ENCODE measurements at places on chromosomes 3 and 15.
A peak's percentile ranks its signal among the peaks of the same experiment; 100 is the strongest.

DNA sequence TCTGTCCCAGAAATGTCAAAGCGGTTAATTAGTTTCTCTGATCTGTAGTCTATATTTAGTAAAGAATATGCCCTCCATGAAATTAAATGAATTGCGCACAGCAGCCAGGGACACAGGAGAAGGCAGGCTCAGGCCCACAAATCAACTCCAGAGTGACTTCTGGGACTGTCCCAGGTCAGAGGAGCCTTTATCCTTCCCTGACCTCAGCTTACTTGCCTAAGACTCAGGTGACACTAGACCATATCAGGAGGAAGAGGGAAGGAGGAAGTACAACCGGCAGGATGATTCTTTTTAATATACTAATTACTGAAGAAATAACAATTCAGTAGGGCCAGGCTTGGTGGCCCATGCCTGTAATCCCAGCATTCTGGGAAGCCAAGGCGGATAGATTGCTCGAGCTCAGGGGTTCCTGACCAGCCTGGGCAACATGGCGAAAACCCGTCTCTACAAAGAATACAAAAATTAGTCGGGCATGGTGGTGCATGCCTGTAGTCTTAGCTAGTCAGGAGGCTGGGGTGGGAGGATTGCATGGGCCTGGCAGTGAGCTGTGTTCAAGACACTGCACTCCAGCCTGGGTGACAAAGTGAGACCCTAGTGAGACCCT is 1.8 kb upstream of the GPR15 start:
- no peak for DNase-seq

DNA sequence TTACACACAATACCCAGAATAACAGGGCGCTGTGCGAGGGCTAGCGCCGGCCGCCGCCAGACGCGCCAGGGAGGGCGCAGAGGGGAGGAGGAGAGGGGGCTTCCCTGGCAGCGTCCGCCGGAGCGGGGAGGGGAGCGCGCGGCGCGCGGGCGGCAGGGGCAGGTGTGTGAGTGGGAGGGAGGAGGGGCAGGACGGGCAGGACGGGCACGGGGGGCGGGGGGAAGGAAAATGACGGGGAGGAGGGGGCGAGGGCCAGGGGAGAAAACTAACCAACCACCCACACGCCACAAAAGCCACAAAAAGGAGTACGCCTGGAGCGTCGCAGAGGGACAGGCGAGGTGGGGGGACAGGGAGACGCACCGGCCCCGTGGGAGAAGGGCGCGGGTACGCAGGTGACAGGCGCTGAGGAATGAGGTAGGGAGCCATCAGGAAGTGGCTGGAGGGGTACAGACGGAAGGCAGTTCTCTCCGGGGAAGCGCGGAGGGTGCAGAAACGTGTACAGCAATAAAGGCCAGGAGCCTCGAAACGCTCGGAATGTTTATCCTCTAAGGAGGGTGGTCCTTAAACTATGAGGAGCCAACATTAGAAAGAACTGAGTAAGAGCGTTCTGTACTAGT is 610 bp upstream of the SATB1 start:
- peak; percentile 72 for DNase-seq

- no peak for DNase-seq
Measured at GRCh38 chr3:165852191-165852590, 15.0 kb upstream of the BCHE start.

- no peak for DNase-seq
Measured at GRCh38 chr3:112689385-112689784, 48.4 kb upstream of the CCDC80 start.

DNA sequence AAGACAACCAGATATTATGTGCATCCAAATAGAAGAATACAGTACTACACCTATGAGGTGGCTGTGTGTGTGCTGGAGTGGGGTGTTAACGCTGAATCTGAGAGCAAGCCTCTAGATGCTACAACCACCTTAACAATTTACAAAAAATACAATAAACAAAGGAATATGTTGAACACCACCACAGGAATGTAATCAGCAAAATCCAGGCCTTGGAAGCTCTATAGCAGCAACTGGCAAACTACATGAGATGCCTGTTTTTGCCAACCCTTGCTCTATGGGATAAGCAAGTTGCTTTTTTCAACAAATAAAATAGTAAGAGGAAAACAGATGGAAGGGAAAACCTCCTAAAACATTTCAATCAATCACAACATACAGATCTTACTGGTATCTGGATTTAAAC is 23.9 kb downstream of the SLTM start:
- no peak for DNase-seq

DNA sequence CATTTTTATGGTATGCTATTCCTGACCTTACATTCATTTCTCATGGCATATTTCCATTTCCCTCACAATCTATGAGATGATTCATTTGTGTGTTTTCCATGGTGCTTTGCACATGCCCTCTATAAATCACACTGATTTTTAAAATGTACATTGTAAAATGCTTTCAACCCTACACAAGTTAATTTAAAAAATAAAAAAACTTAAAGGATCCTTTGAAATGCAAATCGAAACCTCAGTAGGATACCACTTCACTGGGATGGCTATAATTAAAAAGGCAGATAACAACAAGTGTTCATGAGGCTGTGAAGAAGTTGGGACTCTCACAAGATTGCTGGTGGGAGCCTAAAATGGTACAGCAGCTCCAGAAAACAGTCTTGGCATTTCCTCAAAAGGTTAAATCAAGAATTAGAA is 83.5 kb downstream of the FMN1 start:
- no peak for DNase-seq

GRCh38 chr3:105613120-105613519 is 246.4 kb downstream of the ALCAM start:
- no peak for DNase-seq

- DNase-seq: no peak
Measured at GRCh38 chr3:197836244-197836643, 45.2 kb downstream of the LRCH3 start.

GRCh38 chr3:56761023-56761422 is 40.7 kb downstream of the ARHGEF3 start:
- DNase-seq: no peak
